Brain microvascular endothelial cell (primary cell): ENCODE measurements at places on chromosomes 3 and 15.

- DNase-seq, result peak; percentile 57
These were observed 69.2 kb downstream of the ATP8B4 start for GRCh38 chr15:50049871-50050270.

DNA sequence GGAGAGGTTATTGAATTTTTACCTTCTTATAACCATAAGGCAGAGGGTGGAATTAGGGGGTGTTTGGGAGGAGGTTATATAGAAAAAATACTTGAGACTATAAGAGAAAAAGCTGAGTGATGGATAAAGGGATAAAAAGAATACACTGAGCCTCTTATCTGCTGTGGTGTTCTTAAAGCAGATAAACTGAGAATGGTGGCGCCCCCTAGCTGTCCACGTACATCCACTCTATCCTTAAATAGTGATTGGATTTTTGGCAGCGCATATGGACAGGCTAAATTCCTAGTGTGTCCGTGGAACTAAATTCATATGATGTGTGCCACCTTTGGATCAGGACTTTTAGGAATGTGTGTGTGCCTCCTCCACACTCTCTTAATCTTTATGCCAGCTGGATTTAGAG, 121.1 kb downstream of the OXSM start:
- peak; percentile 2 for DNase-seq

DNA sequence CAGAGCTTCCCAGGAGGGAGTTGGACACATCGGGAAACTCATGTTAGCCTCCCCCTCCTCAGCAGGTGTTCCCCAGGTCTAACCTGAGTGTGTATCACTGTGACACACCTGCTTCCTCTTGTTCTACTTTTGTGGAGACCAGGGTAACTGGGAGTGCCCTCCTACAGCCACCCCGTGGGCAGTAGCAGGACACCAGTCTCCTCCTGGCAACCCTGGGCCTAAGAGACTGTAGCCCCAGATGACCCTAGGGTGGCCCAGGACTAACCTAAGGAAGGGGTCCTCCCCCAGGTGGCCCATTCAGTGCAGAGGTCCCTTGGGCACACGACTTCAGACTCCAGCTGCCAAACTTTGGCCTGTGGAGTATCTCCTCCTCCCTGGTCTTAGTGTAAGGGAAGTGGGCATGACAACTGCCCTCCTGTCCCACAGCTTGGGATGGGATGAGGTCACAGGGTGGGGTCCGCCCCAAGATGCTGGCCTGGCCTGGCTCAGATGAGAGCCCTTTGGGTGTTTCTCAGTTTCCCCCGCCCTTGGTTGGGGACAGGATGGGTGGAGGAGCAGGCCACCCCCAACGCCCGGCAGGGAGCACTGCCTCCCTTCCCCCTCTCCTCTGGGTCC, 4.8 kb downstream of the CSK start:
- no peak for DNase-seq

DNA sequence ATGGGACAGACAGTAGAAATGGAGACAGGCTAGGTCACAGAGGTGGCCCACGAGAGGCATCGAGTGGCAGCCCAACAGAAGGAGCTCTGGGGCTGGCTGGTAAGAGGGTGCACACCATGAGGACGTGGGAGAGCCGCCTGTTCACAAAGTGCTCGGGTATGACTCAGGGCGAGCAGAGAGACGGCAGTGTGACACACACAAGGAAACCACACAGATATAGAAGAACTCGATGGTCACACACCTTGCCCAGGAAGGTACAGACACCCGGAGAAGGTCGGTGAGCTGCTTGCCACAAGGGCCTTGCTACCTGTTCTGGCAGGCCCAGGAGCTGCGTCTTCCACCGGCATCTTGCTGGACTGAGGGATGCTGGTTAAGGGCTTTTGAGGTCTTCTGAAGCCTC, 50.2 kb downstream of the CA12 start:
- DNase-seq, result peak; percentile 55

DNA sequence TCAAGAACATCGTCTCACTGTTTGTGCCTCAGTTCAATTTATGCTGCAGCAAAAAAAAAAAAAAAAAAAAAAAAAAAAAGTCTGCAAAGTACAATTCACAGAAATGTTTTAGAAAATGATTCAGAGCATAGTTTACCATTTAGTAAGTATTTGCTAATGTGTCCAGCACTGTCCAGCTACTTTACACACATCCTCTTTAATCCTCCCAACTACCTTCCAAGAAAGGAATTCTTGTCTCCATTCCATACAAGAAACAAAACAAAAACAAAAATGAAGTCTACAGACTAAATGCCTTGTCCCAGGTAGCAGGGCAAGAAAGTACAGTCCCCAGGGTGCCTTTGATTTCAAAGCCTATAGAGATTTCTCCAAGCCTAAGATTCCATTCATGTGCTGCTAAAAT, 38.9 kb upstream of the SNTN start:
- DNase-seq, result no peak

DNA sequence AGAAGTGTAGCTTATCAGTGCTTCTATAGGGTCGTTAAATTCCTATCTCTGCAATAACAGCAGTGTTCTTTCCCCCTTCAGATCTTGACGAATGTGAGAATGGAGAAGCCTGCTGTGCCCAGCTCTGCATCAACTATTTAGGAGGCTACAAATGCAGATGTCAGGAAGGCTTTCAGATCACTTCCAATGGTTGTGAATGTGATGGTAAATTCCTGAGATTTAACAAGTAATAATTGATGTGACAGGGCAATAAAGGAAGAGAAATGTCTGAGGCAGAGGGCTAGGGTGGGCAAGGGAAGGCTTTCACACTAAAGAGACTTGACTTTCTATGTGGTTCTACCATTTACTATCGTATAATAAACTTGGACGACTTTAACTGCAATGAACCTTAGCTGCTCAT, 711.7 kb upstream of the GOLIM4 start:
- no peak for DNase-seq

DNA sequence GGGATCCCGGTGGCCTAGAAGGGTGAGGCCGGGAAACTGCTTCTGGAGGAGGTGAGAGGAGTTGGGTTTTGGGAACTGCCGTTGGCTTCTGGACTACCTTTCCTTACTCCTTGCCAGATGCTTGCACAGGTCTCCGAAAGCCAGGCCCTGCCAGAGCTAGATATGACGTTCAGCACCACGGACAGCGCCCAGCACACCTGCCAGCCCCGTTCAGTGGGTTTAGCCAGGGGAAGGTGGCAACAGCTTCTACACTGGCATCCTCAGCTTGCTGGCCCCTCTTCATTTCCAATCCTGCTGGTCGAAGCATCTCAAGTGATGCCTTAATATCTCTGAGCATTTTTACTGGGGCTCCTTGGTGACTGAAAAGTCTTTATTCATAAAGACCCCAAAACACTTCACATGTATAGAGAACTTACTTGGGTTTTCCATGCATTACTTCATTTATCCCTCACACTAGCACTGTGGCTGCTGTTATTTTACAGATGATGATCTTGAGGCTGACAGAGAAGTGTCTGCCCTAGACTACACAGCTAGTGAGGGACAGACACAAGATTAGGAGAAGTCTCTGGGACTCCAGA, 21.9 kb downstream of the HCN4 start:
- peak; percentile 3 for DNase-seq

DNA sequence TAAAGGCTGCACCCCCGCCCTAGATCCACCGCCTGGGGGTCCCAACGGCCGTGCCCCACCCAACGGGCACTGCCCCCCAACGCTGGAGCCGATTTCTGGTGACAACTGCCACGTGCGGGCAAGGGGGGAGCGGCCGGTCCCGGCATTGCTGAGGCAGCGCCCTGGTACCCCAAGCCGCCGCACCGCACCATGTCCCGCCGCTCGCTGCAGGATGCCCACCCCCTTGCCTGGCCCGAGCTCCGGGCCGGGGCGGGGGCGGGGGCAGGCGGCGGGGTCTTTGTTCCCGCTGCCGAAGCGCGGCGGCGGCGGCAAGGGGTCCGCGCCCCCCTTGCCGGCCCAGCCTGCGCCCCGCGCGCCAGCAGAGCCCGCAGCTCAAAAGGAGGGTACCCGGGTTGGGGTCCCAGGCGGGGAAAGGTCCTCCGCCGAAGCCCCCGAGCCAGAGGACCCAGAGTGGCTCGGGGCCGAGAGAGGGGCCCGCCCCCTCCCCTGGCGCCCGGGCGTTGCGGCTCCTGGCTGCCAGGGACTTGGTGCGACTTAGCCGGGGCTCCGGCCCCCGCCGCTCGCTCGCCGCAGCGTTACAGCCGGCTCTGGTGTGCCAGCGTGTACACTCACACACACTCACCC, 678 bp downstream of the SEMA7A start:
- DNase-seq, result no peak

- no peak for DNase-seq
These were observed 101.2 kb downstream of the SEMA5B start for GRCh38 chr3:122926322-122926721.

GRCh38 chr3:7444886-7445285, 584.0 kb downstream of the GRM7 start:
- no peak for DNase-seq

DNA sequence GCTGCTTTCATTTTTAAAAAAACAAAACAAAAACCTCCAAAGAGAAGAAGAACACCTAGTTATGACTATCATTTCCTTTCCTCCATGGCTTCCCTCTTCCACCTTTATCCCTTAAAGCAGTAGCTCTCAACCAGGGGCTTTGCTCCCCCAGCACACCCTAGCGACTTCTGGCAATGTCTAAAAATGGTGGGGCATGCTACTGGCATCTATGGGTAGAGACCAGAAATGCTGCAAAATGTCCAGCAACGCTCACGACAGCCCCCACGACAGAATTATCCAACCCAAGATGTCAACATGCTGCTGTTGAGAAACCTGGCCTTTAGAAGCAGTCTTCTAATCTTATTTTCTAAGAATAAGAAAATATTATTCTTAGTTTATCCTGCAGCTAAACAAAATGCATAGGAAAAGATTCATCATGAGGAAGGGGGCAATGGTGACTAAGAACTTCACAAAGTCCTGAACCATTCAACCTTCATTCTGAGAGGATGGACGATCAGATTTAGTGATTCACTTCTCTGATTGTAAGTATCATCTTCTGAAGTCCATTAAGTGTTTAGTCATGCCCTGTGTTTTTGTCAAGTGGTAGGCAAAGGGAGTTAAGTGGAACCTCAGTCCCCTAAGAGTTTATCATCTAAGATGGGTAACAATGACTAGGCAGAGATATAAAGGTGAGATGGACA, 81.7 kb downstream of the CCNL1 start:
- DNase-seq, result no peak

- DNase-seq, result no peak
These were observed 6.9 kb upstream of the NFKBIZ start for GRCh38 chr3:101842245-101842934.

GRCh38 chr15:74367296-74367854, at the start of gene CYP11A1:
Gene CYP11A1, minus strand, starts transcription at chr15:74367646. Its CDS starts 61 bp downstream, at chr15:74367585.
- DNase-seq, result no peak

DNA sequence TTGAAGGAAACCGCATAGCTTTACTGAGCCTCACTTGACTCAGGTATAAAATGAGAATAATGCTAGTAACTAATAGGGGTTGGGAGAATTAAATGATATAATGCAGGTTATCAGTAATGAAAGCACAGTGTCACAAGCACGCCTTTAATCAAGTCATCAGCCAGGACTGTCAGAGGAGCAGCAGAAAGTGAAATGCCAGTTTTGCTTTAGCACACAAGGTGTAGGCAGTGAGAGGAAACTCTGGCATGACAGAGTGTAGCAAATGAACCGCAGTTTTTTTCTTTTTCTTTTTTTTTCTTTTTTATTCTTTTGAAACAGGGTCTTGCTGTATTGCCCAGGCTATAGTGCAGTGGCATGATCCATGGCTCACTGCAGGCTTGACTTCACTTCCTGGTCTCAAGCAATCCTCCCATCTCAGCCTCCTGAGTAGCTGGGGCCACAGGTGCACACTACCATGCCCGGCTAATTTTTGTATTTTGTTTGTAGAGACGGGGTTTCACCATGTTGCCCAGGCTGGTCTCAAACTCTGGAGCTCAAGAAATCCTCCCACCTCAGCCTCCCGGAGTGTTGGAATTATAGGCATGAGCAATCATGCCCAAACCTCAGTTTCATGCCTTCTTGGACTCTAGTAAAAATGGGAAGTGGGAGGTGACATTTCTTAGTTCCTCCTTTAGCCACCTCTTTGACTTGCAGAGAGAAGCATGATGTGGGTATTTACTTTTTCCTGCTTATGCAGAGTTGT, 9.7 kb upstream of the SCAANT1 start:
- DNase-seq, result no peak

GRCh38 chr15:75790631-75791336, 52.5 kb upstream of the UBE2Q2 start:
- no peak for DNase-seq

DNA sequence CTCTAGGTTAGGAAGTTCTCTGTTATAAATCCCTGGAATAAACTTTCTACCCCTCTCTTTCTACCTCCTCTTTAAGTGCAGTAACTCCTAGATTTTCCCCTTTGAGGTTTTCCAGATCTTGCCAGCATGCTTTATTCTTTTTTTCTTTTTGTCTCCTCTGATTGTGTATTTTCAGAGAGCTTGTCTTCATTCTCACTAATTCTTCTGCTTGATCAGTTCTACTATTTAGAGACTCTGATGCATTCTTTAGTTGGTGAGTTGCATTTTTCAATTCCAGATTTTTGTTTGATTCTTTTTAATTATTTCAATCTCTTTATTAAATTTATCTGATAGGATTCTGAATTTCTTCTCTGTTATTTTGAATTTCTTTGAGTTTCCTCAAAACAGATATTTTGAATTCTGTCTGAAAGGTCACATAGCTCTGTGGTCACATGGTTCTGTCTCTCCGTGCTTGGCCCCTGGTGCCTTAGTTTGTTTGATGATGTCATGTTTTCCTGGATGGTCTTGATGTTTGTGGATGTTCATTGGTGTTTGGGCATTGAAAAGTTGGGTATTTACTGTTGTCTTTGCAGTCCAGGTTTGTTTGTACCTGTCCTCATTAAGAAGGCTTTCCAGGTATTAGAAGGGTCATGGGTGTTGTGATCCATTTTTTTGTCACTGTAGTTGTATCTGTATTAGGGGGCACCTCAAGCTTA, 89.2 kb downstream of the BBX start:
- DNase-seq, result no peak

- DNase-seq, result peak; percentile 64
These were observed 1.6 kb upstream of the PLD1 start for GRCh38 chr3:171811913-171812335.

DNA sequence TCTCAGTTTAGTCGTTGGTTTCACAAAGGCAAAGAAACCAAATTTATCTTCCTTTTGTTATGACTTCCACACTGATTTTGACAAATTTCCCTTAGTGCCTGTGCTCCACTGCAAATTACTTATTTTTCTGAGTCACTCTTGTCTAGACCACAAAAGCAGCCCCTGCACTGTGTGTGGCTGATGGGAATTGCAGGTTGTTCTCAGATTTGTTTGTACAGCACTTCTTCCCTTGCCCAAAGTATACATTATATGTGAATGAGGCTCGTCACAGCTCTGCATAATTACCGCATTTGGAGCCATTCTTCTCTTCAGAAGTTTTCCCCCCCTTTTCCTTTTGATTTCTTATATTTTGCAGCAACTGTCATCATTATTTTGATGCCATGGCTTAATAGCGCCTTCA, 354.2 kb upstream of the IL12A start:
- DNase-seq, result peak; percentile 58

- no peak for DNase-seq
These were observed 245.0 kb upstream of the TOPAZ1 start for GRCh38 chr3:43996379-43997301.

DNA sequence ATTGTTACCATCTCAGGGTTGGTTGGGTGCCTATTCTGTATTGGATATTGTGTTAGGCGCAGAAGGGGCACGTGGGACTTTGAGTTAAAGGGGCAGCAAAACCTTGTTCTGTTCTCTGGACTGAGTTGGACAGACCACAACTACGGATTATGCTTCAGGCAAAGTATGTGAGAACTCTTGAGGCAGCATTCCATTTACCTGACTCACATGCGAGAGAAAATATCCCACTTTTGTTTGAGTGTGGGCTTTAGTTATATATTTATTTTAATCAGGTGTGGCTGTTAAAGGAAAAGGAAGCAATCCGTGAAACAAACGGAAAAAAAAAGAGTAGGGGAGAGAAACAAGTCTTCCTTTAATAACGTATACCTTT, 627 bp upstream of the PLS1 start:
- DNase-seq, result peak; percentile 89
